ENCODE measurements at places on chromosomes 5 and 9. TPM values are rescaled to one million over a fixed set of nuclear protein-coding genes. Genes with fewer than 3 reads are reported as not detected.

INSYN2B gene
- 0.05 TPM for polyA plus RNA-seq

AMBP gene
- polyA plus RNA-seq = not detected

PARP8 gene
- polyA plus RNA-seq = 7.7 TPM

DNA sequence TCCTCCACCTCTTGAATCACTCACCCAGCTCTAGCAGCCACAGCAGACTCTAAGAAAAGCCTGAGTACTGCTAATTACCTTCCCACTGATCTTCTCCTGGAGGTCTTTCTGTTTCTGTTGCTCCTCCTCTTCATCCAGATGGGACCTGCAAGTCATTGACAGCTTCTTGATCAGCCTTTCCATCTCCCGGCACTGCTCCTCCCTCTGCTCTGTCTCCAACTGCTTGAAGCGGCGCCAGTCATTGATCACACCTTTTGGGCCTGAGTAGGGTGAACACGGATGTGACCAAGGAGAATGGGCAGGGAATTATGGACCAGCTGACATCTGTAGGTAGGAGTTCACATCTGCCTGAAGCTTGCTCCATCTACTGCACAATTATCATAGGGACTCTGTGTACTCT lies 5.5 kb downstream of the PDCL start:
- no peak for DNase-seq

- DNase-seq = no peak
Observed at GRCh38 chr9:88092797-88093331, 45.4 kb downstream of the SPATA31C2 start.

GRCh38 chr5:93058309-93058708 lies 522.7 kb downstream of the NR2F1-AS1 start:
- no peak for DNase-seq

DNA sequence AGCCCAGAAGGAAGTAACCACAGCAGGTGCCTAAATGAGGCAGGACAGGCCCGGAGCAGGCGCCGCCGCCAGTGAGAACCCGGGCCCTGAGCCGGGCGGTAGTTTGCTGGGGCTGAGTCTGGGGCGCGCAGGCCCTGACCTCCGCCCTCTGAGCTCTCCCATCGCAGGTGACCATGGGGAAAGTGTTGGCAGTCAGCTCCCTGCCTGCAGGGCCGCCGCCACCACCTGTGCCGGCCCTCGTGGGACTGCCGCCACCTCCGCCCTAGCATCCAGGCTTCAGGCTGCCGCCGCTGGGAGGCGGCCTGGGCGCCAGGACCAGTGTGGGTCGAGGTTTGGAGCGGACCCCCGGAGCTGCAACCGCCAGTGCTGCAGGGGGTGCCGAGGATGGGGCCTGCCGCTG lies 61.1 kb downstream of the TARS1 start:
- no peak for DNase-seq

- DNase-seq = no peak
Observed at GRCh38 chr5:60101573-60101972, 208.0 kb upstream of the PDE4D start.

- no peak for DNase-seq
Observed at GRCh38 chr5:148401604-148402003, 17.8 kb downstream of the FBXO38 start.

All from forelimb muscle (tissue), 1 donor.